ENCODE measurements at places on chromosomes 1 and 21. TPM values are rescaled to one million over a fixed set of nuclear protein-coding genes. Genes with fewer than 3 reads are reported as not detected.

Gene RSBN1
- total RNA-seq: 25.8 TPM

Gene TNFRSF1B
- 28.0 TPM for total RNA-seq

Gene SPATC1L
- total RNA-seq: 12.3 TPM

Gene CLCA4
- 0.86 TPM for total RNA-seq

Gene RXRG
- total RNA-seq: 0.86 TPM

Gene DCAF6
- total RNA-seq: 53.7 TPM

Gene KRTAP10-8
- total RNA-seq: not detected

Gene ADGRB2
- 7.5 TPM for total RNA-seq

Gene SELL
- 3.5 TPM for total RNA-seq

Gene NSL1
- total RNA-seq: 35.5 TPM

Gene ATF3
- 10.6 TPM for total RNA-seq

Gene ZNF697
- total RNA-seq: 4.6 TPM

Gene CCT8
- 121 TPM for total RNA-seq

Gene ADAM30
- total RNA-seq: not detected

Gene CCDC17
- total RNA-seq: 2.4 TPM

Gene OR2L5
- total RNA-seq: not detected

Gene PAQR6
- total RNA-seq: 4.4 TPM

Gene CFAP45
- 1.6 TPM for total RNA-seq

Gene ELAPOR1
- total RNA-seq: 0.75 TPM

Gene OR2T35
- not detected for total RNA-seq

Gene NR1I3
- total RNA-seq: not detected
